Putamen (tissue), 1 donor: ENCODE measurements at places on chromosomes 1 and 21.

GRCh38 chr21:46193829-46194373, 9.6 kb upstream of the SPATC1L start:
- no peak for DNase-seq

DNA sequence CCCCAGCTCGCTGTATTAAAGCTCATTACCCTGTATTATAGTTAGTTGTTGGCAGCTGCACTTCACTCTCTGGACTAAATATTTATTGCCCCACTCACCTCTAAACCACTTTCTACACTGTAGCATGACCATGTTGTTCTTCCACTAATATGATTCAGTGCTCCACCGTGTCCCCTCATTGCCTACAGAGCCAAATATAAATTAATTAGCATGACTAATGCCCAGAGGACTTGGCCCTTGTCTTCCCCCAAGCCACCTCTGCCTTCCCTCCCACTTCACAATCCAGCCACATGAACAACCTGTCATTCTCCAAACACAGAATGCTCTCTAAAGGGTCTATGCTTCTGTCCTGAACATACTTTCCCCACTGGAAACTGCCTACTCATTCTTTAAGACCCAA, 276.5 kb downstream of the PLPP3 start:
- DNase-seq = no peak

DNA sequence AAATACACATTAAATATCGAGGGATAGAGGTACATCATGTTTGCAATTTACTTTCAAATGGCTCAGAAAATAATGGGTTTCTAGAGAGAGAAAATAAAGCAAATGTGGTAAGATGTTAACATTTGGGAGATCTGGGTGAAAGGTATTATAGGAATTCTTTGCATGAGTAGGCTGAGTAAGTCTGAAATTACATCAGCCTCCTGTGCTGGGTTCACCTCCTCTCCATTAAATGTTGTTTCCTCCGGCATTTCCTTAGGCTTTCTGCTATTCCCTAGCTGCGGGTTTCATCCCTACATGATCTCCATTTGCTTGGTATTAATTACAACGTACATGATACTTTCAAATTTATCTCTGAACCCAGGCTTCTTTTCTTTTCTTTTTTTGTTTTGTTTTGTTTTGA, 31.6 kb downstream of the ZMYND12 start:
- no peak for DNase-seq

DNA sequence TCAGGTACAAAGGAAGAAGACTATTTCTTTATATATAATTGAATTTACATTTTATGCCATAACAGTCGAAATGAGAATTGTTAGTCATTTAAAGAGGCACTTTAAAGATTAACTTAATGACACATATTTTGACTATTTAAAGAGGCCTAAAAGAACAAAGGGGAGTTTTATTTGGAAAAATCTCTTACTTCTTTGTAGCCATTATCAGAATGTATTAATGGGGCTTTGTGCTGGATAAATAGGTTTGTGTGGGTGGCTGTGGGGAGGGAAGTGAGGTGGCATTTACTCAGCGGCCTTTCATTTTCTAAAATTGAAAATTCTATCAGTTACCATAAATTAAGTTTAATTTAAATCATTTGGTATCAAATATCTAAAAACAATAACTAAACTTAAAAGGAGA, 462.2 kb upstream of the CXADR start:
- DNase-seq = no peak

- DNase-seq = no peak
These were observed 101.6 kb downstream of the TLR5 start for GRCh38 chr1:223041481-223041880.

GRCh38 chr1:184260382-184260781, 126.4 kb upstream of the C1orf21 start:
- no peak for DNase-seq

GRCh38 chr1:204971517-204972336, 71.3 kb upstream of the CNTN2 start:
- no peak for DNase-seq

GRCh38 chr1:61724506-61724812, 482 bp downstream of the TM2D1 start:
- DNase-seq = no peak

DNA sequence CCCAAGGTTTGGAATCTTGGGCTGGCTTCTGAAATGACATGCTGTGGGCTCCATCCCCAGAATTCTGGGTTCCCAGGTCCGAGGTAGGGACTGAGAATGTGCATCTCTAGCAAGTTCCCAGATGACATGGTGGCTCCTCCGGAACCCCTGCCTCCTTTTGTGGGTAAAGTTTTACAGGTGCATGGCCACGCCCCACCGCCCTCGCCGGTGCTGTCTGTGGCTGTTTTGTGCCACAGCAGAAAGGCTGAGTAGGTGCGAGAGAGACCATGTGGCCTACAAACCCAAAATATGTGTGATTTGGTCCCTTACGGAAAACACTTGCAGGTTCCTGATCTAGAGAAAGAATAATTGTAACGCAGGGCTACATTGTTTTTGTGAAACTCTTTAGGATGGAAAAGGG, 30.9 kb downstream of the SKI start:
- DNase-seq = no peak

GRCh38 chr21:42423197-42423675, 19.5 kb downstream of the UBASH3A start:
- DNase-seq = no peak

DNA sequence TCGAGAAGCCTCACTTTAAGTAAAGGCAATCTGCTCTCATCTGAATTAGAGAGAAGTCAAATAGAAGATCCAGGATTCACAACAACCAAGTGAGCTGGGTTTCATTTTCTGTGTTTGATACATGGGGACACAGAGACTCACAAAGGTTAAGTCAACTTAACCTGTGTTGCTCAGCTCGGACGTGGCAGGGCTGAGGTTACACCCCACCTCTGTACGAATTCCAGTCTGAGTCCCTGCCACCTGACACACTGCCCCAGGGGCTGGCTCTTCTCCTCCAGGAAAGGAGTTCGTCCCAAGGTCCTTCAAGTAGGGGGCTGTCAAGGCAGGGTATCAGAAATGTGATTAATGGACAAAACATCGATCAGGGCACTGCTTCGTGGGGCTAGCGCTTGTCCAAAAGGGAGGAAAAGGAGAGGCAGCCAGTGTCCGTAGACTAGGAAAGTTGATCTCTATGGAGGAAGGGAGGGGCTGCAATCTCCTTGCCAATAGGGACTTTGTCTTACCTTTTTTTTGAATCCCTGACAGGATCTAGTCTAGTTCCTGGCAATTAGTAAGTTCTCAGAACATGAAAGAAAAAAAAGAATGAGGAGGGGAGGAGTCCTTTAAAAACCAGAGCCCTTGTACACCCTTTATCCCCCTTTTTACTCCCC, 116.4 kb downstream of the CNIH3 start:
- no peak for DNase-seq

DNA sequence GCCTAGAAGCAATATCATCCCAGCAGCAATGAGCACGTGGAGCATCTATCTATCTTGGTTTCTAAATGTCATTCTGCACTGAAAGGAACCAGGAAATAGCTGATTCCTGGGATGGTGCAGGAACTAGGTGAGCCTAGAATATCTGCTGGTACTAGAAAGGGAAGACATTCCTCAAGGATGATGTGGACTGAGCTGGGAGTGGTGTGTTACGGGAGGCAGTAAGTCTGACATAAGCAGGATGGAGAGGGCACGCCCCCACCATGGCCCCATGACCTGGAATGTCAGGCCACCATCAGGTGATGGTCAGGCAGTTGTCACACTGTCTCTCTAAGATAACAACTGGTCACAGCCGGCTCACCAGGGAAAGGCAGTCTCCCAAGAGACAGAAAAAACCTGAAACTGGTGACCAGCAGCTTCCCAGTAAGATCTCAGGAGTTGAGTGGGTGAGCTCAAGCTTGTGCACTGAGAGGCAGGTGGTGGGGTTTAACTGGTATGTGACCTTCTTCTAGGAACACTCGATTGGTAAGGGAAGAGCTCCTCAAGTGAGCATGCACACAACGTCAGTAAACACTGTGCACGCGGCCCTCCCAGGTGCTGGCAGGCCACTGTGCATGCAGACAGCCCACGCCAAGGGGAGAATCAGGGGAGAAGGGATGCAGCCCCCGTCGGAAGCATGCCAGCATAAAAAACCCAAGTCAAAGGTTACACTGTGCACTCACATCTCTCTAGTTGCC, 148.7 kb downstream of the ADSS2 start:
- DNase-seq = no peak

DNA sequence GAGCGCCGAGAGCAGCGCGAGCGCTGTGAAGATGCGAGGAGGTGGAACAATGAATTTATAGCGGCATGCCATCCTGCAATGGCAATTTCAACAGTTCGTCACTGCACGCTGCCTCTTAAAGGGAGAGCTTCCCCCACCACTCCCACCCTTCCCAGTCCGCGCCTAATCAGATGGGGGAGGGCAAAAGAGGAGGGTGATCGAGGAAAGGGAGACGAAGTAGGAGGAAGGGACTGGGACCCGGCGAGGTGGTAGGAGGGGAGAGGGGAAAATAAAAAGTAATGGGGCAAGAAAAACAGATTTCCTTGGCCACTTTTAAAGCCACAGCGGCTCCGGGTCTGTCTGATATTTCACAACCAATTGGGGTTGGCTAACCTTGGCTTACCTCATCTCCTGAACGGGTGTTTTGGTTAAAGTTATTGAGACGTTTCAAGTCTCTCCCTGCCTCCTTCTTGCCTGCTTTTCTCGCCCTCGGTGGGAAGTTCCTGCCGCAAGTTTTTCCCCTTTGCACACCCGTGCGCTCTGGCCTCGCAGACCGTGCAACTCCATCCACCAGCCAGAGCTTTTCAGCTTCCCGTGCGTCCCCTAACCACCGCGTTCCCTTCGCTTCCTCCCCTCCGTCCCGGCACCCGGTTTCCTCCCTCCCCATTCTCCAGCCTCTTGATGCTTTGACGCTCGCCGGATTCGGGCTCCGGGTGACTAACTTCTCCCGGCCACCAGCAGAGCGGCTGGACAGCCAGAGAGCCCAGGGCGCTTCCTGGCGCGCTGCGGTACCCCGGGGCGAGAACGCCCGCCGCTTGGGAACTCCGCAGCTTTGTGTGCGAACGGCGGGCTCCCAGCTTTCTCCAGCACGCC, at the start of gene ADAMTS5:
Gene ADAMTS5, minus strand, starts transcription at position 27 of the 852 bp plus-strand sequence. CDS start 697 bp downstream, outside the sequence.
- DNase-seq = peak; percentile 59

DNA sequence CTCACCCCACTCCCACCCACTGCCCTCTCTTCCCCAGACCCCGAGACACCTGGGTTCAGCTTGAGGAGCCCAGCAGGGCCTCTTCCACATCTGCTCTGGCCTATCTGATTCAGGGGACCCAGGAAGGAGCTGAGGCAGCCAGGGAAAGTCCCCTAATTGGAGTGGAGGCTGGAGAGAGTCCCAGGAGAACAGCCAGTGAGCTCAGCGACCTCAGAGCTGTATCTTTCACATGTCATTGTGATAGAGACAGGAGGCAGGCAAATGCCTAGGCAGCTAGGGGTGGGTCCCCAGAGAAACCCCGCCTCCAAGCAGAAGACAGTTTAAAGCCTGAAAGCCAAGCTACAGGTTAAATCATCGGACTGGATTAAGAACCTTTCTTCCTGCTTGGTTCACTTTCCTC, 122.7 kb downstream of the MATN1 start:
- no peak for DNase-seq

DNA sequence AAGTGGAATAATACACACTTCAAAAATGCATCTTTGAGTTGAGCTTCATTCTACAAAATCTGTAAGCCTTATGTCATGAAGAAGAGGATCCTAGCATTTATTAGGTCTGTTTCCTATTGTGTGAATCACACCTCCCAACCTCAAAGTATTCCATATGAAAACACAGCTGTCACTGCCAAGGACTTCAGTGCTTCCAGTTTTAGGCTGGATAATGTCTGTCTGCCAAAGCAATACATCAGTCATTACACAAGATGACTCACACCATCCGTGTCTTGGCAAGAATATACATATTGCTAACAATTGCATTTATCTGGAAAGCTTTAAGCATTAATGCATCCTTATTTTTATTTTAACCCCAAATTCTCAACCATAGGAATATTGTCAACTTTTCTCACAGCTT, 125.7 kb upstream of the TMPRSS15 start:
- DNase-seq = no peak

- no peak for DNase-seq
These were observed 15.1 kb downstream of the PLEKHO1 start for GRCh38 chr1:150164779-150165178.

GRCh38 chr1:14017531-14017961, 317.6 kb downstream of the PRDM2 start:
- peak; percentile 10 for DNase-seq

GRCh38 chr1:202126426-202126825, 3.7 kb downstream of the GPR37L1 start:
- peak; percentile 70 for DNase-seq

- no peak for DNase-seq
These were observed 24.2 kb upstream of the PEX19 start for GRCh38 chr1:160309185-160309557.

DNA sequence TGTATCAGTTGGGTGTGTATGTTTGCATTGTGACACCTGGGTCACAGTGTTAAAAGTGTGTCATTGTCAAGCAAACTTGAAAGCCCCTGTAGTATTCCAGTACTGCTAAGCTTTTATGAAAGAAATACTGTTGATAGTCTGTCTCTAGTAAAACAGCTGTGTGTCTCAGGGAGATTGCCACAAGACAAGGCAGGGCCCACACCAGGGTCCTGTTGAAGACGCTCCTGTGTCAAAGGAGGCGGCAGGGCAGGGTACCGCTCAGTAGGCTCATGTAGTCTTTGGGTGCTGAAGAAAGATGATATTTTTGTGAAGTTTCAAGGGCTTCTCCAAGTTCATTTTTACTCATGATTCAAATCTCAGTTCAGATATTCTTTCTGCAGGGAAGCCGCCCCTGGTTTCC, 132.5 kb downstream of the GALNT2 start:
- DNase-seq = no peak

DNA sequence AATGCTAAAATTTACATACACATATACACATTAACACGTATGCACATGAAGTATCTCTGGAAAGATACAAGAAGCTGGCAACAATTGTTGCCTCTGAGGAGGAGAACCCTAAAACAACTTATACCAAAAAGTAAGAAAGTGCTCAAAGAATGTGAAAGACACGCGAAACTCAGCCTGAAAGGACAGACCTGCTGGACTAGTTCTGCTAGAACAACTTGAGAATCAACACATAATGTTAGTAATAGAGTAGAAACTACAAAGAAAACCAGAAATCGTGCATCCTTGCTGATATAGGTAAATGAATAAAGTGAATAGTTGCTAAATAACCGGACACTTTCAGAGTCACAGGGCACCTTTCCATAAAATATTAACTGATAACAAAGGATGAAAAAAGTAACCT, 242.5 kb downstream of the RERE start:
- no peak for DNase-seq

DNA sequence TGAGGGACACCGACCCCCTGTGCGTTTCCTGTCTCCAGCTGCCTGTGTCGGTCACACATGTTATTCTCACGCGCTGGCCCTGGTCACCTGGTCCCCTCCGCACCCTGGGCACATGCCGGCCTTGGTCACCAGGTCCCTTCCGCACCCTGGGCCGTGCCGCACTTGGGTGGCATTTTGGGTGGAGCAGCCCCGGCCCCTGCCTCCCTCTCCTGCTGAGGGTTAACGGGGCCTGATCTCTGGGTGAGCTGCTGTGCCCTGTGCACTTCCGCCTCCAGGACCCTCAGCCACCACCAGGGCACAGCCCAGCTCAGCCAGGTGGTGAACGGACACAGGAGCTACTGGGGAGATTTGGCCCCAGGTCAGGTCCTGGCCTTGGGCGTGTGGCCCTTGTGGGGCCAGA, 26.6 kb downstream of the RRP1 start:
- DNase-seq = no peak
